ENCODE measurements at places on chromosomes 4 and X.
A peak's percentile ranks its signal among the peaks of the same experiment; 100 is the strongest.

GRCh38 chr4:9870165-9870790, 88.8 kb downstream of the DRD5 start:
- no peak for DNase-seq

- DNase-seq = no peak
Measured at GRCh38 chrX:140391313-140391712, 113.6 kb downstream of the SOX3 start.

DNA sequence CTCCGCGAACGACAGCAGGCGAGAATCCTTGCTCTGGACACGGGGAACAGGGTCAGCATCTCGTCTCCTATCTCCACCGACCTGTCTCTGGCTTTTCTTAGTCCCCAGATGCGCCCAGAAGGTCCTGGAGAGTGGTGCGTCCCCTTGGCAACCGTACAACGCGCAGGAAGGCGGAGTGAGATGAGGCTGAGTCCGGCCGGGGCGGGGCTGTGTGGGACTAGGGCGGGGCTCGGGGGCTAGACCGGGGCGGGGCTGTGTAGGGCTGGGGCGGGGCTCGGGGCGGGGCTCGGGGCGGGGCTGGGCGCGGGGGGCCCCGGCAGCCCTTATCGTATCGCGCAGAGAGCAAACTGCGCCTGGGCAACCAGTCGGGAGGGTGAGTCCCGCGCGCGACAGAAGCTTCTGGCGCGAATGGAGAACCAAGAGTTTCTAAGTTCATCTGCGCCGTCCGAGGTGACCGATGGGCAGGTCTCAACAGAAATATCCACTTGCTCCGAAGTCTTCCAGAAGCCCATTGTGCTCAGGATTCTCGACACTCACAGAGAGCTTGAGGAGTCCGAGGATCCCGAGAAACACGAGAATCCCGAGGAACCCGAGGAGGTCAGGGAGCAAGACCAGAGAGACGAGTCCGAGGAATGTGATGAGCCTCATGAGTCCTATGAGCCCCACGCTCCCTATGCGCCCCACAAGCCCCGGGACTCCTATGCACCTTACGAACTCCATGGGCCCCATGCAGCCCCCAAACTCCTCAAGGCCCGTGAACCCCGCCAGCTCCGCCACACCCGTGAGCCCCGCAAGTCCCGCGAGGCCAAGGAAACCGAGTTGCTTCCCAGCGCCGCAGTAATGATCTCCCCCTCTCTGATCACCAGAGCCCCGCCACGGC, 24.9 kb downstream of the ARL9 start:
- peak; percentile 76 for DNase-seq

GRCh38 chr4:835148-836002, 9.4 kb upstream of the CPLX1 start:
- no peak for DNase-seq

- DNase-seq = no peak
Measured at GRCh38 chr4:108982402-108983185, 219.7 kb upstream of the ETNPPL start.

GRCh38 chrX:9542106-9542760, 77.4 kb downstream of the TBL1X start:
- no peak for DNase-seq

DNA sequence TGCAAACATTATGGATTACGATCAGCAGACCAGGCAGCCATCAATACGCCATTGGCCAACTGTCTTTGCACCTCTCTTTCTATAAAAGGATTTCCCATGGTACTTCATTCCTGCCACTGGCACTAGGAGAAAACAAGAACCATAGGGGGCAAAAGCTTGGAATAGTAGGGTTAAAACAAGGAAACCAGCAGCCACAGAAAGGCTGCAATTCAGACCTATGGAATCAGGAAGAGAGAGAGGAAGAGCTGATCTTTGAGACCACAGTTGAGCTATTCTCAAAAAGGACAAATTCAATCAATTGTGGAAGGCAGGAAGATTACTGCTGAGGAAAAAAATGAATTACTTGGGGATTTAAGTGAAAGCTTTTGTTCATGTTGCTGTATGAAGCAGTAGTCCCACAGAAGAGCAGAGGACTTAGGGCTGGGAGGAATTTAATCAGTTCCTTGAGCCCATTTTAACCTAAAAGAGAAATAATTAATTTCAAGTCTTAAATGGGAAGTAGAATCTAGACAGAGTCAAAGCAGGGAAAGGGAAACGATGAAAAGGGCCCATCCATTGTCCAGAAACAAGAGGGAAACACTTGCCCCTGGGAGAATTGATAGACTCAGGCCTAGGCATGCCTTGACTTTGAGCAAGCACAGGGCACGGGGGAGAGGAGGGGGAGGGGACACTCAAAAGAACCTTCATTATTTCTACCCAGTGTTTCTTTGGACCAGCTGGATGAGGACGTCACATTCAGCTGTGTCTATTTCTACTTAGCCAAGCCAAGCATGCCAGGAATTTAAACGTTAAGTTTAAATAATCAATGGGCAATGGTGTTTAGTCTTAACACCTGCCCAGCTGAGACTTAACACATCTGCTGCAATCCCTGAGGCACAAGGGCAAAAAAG, 50.7 kb downstream of the SCD5 start:
- no peak for DNase-seq

GRCh38 chr4:120922381-120923206, at the start of gene PRDM5:
TSS of gene PRDM5 (minus strand) at chr4:120922726. CDS start at chr4:120922608, 118 bp downstream.
- peak; percentile 9 for DNase-seq

DNA sequence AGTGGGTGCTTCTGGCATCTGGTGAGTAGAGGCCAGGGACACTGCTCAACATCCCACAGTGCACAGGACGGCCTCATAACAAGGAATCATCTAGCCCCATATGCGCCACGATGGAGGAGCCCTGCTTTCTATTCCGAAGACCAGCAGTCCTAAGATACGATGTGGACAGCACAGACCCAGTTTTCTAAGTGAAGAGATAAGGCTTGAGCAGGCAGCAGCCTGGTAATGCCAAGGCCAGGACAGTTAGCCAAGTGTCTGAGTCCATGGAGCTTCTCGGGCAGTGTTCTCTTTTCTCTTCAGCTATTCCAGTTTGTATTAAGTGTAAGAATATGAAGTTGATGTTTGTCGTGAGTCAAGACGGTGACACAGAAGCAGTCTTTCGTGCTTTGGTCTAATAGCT, 112.7 kb downstream of the TBL1X start:
- DNase-seq = no peak

DNA sequence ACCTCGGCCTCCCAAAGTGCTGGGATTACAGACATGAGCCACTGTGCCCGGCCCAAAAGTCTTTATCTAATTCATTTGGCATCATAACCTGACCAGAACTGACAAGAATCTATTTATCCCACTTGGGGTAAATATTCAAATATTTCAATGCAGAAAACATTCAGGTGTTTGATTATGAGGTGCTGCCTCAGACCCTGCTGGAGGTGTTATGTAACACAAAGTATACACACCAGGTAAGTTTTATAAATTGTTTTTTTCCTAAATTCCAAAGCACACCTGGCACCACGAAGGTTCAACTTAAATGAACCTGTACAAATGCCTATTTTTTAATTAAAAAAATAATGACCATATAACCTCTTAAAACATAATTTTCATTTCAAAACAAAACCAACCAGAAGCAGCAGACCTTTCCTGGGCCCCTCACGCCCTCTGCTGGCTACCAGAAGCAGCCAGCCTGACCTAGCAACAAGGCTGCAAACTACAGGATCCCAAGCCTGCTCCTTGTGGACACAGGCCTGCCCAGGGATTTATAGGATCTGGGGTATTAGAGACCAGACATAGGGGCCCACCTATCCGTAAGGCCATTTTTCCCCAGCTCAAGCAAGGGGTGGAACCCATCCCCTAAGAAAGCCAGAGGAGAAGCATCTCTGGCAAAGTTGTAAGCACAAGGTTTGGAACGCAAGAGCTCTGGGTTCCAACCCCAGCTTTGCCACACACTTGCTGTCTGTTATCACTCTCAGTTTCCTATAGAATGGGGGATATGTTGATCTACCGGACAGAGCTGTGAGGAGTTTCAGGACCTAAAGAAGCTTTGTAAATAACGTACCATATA, 11.7 kb downstream of the OTUD5 start:
- DNase-seq = peak; percentile 34

GRCh38 chrX:118126286-118126685, 9.7 kb upstream of the KLHL13 start:
- DNase-seq = no peak

DNA sequence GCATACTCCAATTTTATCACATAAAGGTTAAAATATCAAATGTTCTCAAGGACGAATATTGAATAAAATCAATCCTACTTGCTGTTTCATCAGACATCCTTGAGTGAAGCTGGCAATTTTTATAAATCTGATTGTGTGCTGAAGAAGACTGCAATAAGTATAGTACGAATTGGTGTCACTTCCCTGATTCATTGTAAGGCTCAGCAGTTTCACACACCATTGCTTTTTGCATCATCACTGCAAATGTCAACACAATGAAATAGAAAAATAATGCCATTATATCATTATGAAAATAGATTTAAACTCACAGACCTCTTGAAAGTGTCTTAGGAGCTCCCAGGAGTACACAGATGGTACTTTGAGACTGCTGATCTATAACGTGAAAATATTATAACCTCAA, 172.5 kb downstream of the ANKRD50 start:
- no peak for DNase-seq

- no peak for DNase-seq
Measured at GRCh38 chr4:13539619-13540445, 4.5 kb downstream of the NKX3-2 start.

- no peak for DNase-seq
Measured at GRCh38 chr4:40865696-40866095, 115.9 kb downstream of the NSUN7 start.

- DNase-seq = no peak
Measured at GRCh38 chrX:57379296-57379695, 92.8 kb downstream of the FAAH2 start.

- no peak for DNase-seq
Measured at GRCh38 chr4:183876268-183876934, 28.7 kb upstream of the STOX2 start.

- DNase-seq = no peak
Measured at GRCh38 chrX:123487669-123488068, 245.2 kb downstream of the THOC2 start.

DNA sequence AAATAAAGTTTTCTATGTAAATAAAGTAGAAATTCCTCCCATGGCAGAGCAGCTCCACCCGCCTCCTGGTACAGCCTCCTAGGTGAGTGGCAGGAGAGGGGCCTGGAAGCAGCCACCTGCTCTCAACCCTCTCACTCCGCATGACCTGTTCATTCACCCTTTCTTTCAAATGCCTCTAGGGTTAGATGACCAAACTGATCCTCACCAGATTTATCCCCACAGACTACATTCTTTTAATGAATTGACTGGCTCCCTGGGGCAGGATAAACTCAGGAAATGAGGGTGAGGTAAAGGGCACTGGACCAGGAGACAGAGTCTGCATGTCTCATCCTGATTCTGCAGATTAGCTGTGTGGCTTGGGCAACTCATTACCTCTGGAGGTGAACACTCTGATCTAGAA, 32.6 kb upstream of the NKX6-1 start:
- no peak for DNase-seq

DNA sequence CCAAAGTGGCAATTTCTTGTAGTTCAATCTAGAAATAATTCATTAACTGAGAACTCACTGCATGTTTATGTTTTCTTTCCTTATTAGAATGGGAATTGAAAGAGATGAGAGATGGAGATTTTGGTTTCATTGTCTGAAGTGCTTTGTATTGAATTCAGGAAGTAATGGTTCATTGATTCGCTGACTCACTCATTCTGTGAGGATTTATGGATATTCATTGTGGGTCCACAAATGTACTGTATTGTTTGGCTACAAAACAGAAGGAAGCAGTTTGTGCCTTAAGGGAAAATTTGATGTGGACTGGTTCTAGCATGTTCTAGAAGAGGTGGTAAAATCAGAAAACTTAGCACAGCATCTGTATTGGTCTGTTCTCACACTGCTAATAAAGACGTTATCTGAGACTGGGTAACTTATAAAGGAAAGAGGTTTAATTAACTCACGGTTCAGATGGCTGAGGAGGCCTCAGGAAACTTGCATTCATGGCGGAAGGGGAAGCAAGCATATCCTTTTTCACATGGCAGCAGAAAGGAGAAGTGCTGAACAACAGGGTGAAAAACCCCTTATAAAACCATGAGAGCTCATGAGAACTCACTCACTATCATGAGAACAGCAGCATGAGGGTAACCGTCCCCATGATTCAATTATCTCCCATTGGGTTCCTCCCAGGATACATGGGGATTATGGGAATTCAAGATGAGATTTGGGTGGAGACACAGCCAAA, 132.3 kb upstream of the VCX3A start:
- DNase-seq = no peak

DNA sequence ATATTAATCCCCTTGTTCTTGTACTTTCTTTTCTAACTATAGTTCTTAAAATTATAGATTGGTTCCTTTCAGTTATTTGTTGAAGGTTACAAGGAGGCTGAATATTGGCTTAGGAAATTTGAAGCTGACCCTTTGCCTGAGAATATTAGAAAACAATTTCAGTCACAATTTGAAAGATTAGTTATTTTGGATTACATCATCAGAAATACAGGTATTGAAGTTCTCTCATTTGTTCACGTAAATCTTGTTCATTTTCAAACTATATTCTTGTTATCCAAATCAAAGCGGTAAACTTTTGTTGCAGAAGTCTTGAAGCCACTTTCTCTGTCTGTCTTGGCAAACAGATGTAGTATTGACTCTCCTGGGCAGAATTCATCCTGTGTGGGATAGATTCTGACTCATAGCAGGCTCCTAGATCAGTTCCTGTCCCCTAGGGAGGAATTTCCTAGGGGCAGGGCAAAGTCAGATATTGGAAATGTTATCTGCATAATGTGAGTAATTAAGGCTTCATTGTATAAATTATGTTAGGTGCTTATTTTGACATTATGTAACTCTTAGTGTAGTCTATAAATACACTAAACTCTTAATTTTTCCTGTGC, 25.2 kb downstream of the PI4K2B start:
- no peak for DNase-seq

- DNase-seq = no peak
Measured at GRCh38 chr4:87498446-87498900, 30.7 kb downstream of the SPARCL1 start.

DNA sequence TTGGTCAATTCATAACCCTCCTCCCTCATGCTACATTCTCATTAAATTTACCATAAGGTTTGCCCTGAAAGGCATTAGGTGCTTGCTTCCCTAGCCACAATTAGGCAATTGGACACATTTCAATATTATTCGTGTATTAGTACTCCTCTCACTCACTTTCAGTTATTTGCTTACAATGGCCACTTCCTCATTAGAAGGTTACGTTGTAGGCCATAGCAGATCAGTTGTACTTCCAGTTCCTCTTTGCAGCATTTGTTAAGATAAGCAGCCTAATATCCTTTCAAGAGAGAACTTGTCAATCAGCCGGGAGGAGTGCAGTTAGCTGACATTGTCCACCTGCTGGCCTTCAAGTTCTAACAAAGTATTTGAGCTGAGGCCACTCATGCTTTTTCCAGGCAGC, 1017.2 kb downstream of the PCDH7 start:
- no peak for DNase-seq
